Stimulated activated CD8-positive, alpha-beta memory T cell treated with anti-CD3 and anti-CD28 coated beads, Interleukin-7, amount 100 ng/mL, for 24 hours (primary cell): ENCODE measurements at places on chromosomes 3 and 15.

DNA sequence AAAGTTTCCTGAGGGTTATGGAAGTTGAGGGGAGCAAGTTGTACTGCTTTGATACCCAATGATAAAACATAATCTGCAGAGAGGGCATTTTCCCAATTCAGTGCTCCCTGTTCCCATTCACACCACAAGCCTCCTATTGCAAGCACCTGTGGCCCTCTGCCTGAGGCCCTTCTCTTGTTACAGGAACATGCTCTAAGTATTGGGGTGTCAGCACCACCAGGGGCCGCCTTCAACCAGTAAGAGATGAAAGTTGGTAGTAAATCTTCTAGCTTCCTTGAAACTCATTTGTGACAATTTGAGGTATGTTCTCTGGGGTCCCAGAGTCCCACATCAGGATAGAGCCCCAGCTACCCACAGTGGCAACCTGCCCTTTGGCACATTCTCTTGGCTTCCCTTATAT, 265.4 kb upstream of the ARHGEF26 start:
- no peak for DNase-seq

- DNase-seq: no peak
Measured at GRCh38 chr15:99850517-99850916, 117.3 kb upstream of the LYSMD4 start.

DNA sequence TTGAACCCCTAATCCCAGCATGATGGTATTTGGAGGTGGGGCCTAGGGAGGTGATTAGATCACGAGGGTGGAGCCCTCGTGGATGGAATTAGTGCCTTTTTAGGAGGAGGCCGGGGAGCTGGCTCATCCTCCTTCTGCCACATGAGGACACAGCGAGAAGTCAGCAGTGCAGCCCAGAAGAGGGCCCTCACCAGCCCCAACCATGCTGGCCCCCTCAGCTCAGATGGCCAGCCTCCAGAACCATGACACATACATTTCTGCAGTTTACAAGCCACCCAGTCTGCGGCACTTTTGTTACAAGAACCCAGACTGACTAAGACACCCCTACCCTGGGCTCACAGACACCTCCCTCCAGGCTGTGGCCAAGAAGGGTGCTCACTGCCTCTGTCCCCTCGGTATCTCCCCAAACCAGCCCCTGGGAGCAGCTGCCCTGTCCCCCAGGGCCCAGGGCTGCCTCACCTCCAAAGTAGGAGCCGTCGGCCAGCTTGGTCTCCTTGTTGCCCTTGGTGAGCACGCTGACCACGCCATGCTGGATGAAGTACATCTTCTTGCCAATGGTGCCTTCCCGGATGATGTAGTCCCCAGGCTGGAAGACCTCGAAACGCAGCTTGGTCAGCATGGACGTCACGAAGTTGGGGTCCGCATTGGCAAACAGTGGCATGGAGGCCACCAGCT, 44.1 kb downstream of the HCN4 start:
- no peak for DNase-seq

DNA sequence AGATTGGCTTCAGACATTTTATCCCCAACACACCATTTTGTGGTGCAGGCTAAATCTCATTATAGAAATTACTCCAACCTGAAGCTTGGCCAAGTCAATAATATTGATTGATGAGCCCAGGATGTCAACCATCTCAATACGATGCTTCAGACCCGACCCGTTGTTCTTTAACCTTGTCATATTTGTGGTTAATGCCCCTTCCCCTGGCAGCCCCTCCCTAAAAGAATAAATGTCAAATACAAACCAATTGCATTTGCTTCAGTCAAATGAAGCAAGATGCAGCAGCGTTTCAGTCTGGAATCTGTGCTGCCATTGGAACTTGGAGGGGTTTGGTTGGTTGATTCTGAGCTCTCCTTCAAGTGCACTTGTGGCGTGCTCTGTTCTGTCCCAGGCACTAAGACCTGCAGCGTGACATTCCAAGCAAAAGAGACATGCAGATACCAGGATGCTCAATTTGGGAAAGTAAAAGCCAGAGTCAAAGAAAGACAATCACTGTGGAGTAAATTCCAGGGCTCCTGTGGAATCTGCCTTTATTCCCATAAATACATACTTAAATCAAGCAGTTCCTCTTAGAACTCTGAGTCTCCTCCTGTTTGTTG, 23.8 kb upstream of the PSMD6 start:
- no peak for DNase-seq

DNA sequence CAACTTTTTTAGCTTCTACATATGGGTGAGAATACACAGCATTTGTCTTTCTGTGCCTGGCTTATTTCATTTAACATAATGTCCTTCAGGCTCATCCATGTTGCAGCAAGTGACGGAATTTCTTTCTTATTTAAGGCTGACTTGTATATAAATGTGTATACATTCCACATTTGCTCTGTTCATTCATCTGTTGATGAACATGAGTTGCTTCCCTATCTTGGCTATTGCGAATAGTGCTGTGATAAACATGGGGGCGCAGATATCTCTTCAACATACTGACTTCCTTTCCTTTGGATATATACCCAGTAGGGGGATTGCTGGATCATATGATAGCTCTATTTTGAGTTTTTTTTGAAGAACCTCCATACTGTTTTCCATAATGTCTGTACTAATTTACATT, 332.5 kb downstream of the CACNA2D3 start:
- no peak for DNase-seq

DNA sequence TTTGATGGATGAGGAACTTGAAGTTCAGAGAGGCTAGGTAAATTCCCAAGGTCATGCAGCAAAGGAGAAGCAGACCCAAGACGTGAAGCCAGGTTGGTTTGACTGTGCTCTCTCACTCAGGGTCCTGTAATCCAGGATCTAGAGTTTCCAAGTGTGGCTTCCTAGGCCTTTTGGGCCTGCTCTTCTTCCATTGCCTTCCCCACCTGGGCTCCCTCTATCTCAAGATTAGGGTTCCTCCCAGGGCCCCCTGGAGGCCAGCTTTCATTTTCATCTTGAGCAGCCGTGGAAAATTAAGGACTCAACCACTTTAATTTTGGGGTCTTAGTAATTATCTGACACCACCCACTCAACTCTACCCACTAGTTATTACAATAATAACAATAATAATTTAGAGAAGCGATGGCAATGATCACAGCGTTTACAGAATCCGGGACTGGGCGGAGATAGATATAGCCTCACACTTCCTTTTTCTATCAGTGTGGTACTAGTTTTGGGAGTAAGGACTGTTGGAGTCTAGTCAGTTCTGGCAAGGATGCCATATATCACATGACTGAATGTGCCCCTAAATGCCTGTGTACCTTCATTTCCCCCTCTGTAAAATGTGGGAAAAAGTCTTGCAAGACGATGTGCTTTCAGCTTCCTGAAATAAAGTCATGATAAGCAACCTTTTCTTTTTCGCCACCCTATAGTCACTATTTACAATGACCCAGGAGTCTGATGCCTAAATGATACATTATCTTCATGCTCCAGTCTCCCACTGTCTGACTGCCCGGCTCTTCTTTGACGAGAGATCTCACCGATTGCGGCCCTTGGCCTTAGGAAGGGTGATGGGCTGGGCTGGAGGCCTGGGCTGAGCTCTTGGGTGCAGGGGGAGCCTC, 30.2 kb upstream of the MAGEF1 start:
- DNase-seq: no peak

DNA sequence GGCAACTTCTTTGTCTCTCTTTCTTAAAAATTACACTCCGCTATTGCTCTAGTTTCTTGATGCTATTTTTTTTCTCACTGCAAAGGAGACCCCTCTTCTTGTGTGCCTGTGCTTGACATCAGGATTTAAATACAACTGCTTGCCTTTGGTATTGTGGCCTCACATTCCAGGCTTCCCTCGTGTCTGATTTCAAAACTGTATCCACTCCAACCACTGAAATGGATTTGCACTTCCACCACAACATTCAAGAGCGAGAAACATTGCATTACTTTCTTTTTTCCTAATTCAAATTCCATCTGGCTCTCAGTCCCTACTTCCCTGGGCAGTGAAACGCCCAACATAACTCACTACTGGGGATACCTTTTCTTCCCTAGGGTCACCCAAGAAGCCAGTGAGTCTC, 50.4 kb upstream of the PXYLP1 start:
- DNase-seq: no peak

- no peak for DNase-seq
Measured at GRCh38 chr3:23923786-23924185, 6.9 kb downstream of the RPL15 start.

DNA sequence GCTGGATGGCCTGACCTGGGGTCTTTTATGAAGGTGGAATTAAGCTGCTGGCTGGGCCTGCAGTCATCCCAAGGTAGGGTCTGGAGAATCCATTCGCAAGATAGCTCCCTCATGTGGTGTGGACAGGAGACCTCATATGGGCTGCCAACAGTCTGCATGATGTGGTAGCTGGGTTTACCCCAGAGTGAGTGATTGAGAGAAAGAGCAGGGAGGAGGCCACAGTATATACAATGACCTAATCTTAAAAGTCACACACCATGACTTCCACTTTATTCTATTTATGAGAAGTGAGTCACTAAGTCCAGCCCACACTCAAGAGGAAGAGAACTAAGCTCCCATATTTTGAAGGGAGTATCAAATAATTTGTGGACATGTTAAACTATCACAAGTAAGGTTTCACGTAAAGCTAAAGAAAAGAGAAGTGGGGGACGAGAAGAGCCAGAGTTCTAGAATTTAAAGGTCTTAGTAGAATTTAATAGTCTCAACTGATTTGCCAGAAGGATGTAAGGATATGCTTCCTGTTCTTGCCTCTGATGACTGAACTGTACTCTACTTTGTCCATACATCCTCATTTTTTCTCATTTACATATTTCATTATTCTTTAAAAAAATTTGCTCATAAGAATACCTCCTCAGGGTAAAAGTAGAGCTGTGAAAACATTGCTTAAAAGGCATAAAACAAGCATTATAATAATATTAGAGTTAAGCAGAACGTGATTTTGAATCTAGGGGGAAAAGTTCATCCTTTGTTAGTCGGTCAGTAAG, 184.4 kb downstream of the PEX5L start:
- no peak for DNase-seq

- DNase-seq: no peak
Measured at GRCh38 chr3:38119821-38120692, 16.9 kb downstream of the ACAA1 start.

GRCh38 chr3:11016727-11017126, 24.2 kb downstream of the SLC6A1 start:
- no peak for DNase-seq

DNA sequence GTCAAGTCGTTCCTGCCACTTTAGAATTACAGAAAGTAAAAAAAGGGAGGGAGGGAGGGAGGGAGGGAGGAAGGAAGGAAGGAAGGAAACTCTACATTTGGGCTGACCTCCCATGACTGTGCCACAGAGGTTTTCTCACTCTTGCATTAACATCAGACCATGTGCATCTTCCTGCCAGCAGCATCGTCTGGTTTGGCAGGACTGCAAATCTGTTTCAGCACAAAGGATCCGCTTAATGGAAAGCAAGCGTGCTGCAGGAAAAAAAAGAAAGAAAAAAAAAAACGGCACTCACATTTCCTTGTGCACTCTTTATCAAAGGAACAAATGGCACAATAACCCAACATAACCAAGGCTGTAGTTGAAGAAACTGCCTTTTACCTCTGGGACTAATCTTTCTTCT, 148.8 kb upstream of the HES1 start:
- no peak for DNase-seq

DNA sequence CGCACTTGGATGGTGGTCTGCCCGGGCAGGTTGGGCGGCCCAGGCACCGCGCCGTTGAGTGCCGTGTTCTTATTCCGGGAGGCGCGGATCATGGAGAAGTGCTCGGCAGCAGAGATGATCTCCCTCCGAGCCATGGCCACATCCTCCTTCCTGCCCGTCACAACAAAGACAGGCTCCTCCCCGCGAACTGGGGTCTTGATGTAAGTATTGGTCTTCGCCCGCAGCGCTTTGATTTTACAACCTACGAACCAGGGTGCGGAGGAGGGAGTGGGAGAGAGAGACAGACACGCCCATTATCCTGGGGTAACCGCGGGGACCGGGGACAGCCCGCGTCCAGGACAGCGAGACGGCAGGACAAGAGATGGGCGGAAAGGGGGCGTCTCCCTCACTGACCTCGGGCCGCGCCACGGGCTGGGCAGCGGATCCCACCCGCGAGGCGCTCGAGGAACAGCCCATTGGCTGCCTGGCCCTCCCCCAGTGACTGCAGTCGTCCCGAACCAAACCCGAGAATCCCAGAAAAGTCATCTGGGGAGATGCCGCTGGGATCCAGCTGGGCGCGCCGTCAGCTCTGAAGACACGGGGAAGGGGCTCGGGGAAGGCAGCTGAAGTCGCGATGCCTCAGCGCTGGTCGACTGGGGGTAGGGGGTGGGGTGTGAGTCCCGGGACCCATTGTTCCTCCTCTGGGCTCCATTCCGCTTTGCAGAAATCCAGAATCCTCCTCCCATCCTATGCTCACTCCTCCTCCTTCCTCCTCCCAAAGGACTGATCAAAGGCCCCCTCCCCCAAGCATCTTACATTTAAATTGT, 1.2 kb downstream of the MEX3B start:
- no peak for DNase-seq

DNA sequence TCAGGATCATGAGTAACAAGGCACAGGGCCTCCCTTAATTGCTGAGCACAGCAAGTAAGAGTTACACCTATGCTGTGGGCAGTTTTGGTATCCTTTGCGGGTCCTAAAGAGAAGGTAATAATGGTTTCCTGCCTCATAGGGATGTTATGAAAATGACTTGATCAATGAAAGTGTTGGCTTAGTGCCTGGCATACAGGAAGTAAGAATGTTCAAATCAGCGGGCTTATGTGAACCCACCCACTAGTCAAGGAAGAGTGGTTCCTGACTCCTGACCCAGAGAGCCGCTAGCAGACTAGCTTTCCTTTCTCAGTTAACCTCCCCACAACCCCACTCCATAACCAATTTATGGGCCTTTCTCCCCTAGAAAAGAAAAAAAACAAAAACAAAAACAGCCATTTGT, 5.2 kb upstream of the ADAMTS9 start:
- no peak for DNase-seq

GRCh38 chr3:55329849-55330248, 157.3 kb downstream of the WNT5A start:
- DNase-seq: no peak

GRCh38 chr15:82677720-82678323, 30.7 kb upstream of the CPEB1 start:
- no peak for DNase-seq

DNA sequence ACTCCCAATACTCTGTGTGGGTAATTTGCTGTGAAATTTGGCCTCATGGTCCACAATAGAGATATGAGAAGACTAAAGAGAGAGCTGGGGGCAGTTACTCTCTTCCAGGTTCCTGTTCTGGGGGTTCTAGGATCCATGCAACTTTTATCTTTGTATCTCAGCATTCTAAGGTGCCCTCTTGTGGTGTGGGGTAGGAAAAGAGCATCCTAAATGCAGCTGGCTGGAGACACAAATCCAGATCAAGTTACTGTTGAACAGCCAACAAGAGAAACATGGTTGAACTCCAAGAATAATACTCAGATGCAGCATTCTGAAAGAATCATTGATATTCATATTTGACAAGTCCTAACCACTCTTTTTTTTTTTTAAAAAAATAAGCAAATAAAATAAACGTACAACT, 238.2 kb downstream of the GREM1 start:
- no peak for DNase-seq

DNA sequence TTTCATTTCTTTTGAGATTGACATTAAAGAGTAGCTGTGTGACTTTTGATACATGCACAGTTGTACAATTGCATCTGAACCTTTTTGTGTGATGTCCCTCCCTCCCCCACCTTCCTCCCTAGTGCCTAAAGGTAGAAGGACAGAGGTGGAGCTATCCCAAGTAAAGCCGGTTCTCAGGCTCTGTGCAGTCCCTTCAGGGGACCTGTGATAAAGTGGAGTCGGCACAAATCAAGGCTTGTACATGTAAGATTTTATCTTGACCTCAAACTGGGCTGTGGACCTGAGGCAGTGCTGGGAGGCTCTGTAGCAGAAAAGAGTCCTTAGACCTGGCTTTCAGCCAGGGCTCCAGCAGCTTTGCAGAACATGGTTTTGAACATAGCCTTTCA, 55.5 kb upstream of the CMTM7 start:
- no peak for DNase-seq
